Stimulated activated CD4-positive, alpha-beta T cell treated with anti-CD3 and anti-CD28 coated beads, TNF-alpha, amount 100 ng/mL, for 1 hour (primary cell): ENCODE measurements at places on chromosomes 13 and 19.
A peak's percentile ranks its signal among the peaks of the same experiment; 100 is the strongest.

GRCh38 chr19:17314007-17314593, 4.7 kb downstream of the DDA1 start:
- no peak for DNase-seq

DNA sequence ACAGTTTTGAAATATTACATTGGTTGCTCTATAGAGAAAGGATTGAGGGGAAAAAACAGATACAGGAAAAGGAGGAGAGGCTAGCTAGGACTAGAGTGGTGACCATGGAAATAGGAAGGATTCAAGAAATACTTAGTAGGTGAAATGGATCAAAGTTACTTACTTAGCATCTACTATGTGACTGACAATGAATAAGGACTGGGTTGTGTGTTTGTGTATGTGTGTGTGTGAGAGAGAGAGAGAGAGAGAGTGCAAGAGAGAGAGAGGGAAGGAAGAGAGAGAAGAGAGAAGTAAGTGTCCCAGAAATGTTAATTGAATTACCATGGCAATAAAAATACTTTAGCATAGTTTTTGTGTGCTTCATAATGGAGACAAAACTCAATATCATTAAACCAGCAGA, 7.9 kb downstream of the GPC6 start:
- no peak for DNase-seq

- DNase-seq: peak; percentile 42
Observed at GRCh38 chr19:996051-996838, 4.0 kb upstream of the GRIN3B start.

DNA sequence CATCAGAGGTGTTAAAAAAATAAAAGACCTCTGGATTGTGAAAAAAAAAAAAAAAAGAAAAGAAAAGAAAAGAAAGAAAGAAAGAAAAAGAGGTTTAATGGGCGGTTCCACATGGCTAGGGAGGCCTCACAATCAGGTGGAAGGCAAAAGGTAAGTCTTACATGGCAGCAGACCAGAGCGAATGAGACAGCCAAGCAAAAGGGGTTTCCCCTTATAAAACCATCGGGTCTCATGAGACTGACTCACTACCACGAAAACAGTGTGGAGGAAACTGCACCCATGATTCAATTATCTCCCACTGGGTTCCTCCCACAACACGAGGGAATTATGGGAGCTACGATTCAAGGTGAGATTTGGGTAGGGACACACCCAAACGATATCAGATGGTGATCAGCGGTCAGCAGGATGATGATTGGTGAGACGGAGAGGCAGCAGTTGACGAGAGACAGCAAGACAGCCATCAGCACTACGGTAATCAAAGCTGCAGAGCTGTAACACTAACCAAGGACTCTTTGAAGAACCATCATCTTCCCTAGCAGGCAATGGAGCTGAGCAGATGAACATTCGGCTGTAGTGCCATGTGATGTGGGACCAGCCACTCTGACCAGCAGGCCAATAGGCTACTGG, 3.9 kb upstream of the CD209 start:
- no peak for DNase-seq

DNA sequence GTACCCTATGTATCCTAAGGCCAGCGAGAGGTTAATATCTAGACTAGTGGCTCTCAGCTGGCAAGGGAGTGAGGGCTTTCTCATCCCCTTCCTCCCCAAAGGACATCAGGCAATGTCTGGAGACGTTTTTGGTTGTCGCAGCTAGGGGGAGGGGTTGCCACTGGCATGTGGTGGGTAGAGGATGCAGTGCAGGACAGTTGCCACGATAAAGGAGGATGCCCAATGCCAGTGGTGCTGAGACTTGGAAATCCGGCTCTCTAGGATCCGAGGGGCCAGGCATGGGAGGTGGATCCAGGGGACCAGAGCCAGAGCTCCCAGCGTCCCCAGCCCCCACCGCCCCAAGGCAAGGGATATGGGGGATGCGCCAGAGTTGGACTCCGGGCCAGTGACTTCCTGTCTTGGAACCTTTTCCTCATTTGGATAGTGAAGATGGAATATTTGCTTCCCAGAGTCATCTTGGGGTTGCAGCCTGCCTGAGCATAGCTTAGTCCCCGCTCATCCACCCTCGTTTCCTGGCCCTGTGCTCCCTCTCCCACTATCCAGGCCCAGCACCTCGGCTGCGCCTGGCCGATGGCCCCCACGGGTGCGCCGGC, 4.9 kb downstream of the SSC5D start:
- DNase-seq: no peak

- no peak for DNase-seq
Observed at GRCh38 chr19:46616631-46617322, 8.1 kb downstream of the PTGIR start.

DNA sequence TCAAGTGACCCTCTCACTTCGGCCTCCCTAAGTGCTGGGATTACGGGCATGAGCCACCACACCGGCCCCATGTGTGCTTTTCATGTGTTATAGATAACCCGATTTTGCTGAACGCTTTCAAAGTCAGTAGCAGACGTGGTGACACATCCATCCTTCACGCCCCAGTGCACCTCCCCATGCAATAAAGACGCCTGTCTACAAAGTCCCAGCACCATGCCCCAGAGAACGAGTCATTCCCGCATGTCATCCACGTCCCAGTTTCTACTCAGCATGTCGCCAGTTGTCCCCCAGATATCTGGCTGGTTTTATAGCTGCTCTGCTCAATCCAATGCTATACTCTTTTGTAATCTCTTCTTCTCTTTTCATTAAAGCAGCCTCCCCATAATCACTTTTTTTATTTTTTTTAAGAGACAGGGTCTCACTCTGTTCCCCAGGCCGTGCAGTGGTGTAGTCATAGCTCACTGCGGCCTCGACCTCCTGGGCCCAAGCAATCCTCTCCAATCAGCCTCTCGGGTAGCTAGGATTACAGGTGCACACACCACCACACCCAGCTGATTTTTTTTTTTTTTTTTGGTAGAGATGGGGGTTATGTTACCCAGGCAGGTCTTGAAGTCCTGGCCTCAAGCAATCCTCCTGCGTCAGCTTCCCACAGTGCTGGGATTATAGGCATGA, 42.5 kb downstream of the DNM2 start:
- DNase-seq: no peak

DNA sequence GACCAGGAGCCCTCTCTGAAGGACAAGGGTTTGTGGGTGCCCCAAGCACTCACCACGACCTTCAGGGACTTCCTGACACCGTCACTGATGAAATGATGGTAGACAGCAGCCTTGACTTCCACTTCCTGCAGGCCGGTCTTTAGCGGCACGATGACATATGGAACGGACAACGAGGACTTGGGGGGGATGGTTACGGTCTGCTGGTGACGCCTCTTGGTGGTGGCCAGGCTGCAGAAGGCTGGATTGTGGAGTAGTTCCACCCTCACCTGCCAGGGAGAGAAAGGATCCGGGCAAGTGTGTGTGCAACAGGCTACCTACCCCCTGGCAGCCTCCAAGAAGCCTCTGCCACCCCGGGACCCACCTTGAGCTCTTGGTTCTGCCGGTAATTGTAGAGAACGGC, 23.2 kb downstream of the C3 start:
- no peak for DNase-seq

GRCh38 chr19:32219881-32220472, 125.4 kb upstream of the ZNF507 start:
- DNase-seq: no peak

- DNase-seq: no peak
Observed at GRCh38 chr13:21039097-21039800, 22.1 kb downstream of the LATS2 start.

GRCh38 chr13:77545626-77546412, 10.3 kb downstream of the SCEL start:
- DNase-seq: no peak

GRCh38 chr13:21641629-21642028, 29.2 kb upstream of the FGF9 start:
- DNase-seq: no peak

DNA sequence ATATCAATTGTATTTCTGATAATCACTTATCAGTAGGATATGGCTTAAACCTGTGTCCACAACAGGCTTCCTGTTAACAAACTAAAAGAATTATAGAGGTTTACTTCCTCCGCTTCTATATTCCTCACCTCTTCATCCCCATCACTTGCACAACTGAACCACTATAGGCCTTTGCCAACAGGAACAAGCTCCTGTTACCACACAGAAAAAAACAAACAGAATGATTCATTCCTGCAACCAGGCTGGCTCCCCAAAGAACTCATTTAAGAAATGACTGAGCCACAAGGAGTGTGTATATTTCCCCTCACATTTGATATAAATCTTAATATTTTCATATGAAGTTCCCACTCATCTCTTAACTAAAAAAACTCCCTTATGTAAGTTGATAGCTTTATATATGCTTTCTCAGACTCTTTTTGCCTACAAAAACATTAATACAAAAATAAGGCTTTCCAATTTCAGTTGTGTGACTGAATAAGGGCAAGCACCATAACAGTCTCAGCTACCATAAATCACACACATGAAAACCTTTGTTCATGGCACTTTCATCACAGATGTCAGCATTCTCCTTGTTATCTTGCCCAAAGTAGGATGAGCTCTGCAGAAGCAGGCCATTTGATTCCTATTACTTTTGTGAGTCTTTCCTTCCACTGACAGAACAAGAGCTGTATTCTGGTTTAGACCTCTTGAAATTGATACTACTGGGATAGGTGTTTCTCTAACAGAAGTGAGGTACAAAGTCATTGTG, 366.8 kb downstream of the SLITRK1 start:
- DNase-seq: no peak

- DNase-seq: no peak
Observed at GRCh38 chr13:51998723-51999509, 12.3 kb downstream of the ATP7B start.

DNA sequence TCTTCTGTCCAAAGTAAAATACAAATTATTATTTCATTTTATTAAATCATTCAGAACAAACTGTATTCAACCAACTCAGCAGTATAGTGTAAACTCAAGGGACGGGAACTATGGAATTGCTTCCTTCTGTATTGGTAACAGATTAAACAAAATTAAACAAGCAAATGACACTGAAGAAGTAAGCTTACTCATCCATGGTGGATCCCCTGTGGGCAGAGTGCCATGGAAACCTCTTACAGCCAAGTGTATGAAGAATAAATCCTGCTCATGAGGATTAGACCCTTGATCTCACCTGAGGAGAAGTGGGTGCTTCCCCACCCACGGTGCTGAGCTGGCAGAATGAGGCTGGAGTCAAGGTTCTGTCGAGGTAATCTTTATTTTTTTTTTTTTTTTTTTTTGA, 18.0 kb upstream of the RFXAP start:
- no peak for DNase-seq

GRCh38 chr13:103618151-103618550, 551.9 kb upstream of the SLC10A2 start:
- DNase-seq: no peak

GRCh38 chr13:92303428-92303827, 905.0 kb downstream of the GPC5 start:
- DNase-seq: no peak

DNA sequence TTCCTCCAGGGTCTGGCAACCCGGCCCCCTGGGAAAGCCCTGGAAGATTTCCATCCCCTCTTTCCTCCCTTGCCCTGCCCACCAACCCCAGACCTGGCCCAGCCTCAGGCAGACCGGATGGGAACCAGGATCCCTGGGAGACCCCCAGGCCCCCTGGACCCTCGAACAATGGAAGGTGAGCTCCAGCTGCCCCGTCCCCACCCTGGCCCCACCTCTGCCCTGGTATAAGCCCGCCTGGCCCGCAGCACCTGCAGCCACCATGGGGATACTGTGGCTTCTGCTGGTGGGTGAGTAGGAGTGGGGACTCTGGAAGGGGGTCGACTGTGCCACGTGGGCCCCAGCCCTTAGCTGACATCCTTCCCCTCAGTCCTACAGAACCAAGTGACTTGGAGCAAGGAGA, 32.4 kb downstream of the HPN start:
- DNase-seq: no peak

DNA sequence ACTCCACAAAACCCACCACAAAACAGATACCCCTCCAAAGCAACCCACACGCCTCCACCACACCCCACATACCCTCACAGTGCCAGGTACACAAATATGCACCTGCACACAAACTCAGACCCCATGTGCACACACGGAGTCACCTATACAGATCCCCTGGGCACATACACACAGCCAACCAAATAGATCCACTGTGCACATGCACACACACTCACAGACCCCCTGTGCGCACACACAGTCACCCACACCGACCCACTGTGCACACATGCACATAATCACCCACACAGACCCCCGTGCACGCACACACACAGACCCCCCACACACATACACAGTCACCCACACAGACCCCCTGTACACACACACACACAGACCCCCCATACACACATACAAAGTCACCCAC, 107.8 kb downstream of the HSPH1 start:
- DNase-seq: no peak

DNA sequence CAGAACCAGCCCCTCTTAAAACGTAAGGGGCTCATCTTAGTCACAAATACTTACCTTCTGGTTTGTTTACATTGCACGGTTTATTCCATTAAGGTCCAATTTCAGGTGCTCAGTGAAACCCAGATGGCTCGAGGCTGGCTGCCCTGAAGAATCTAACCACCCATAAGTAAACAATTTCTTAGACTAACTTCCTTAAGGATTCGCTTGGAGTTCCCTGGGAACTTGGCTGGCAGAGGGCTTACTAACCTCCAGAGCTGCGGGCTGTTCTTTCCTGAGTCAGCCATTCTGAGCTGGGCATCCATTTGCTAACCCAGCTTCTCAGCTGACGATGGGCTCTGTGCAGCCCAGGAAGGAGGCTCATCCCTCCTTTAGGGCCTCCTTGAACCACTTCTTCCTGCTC, 262.1 kb downstream of the FGF9 start:
- no peak for DNase-seq

GRCh38 chr13:91078093-91078679, 269.3 kb upstream of the MIR17HG start:
- no peak for DNase-seq

DNA sequence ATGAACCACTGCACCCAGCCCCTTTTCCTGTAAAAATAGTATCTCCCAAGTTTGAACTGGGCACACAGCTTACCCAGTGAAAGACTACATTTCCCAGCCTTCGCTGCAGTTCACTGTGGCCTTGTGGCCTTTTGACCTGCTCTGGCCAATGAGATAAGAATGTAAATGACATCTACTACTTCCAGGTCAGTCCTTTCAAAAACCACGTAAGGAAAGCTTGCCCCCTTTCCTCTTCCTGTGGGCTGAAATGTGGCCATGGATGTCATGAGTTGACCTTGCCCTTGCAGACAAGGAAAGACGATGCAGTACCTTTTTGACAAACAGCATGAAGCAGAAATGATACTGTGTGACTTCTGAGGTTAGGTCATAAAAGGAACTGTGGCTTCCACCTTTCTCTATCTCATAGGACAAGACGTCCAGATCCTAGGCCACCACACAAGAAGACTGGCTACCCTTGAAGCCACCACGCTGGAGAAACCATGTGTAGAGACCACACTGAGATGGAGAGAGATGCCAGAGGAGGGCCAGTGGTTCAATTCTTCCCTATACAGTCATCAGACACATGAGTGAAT, 19.9 kb downstream of the ACER1 start:
- no peak for DNase-seq

- DNase-seq: no peak
Observed at GRCh38 chr13:85729296-85729695, 69.9 kb downstream of the SLITRK6 start.
